Ascending aorta (tissue), 2 donors: ENCODE measurements at places on chromosomes 13 and 19.

- H3K4me1 ChIP-seq, result no peaks in the 10 kb centered on the region
- H3K4me3 ChIP-seq, result no peak overlapping the region
- H3K36me3 ChIP-seq, result no peaks in the 10 kb centered on the region
- H3K27ac ChIP-seq, result no peak overlapping the region
- DNase-seq, result no peak
Observed at GRCh38 chr13:75910591-75910990, 274.5 kb downstream of the LMO7 start.

- DNase-seq, result no peak
- H3K27me3 ChIP-seq, result no peaks in the 10 kb centered on the region
- no peak overlapping the region for H3K27ac ChIP-seq
- H3K4me3 ChIP-seq, result no peak overlapping the region
Observed at GRCh38 chr13:28324181-28324789, 170.6 kb downstream of the FLT1 start.

GRCh38 chr19:1961000-1961883, 20.3 kb downstream of the CSNK1G2 start:
- no peaks in the 10 kb centered on the region for H3K36me3 ChIP-seq
- no peak for DNase-seq
- H3K4me3 ChIP-seq, result no peak overlapping the region
- H3K27ac ChIP-seq, result no peak overlapping the region
- H3K27me3 ChIP-seq, result no peaks in the 10 kb centered on the region

GRCh38 chr19:5492635-5493409, 37.6 kb downstream of the ZNRF4 start:
- H3K4me3 ChIP-seq, result no peak overlapping the region
- H3K27me3 ChIP-seq, result no peaks in the 10 kb centered on the region
- no peak for DNase-seq
- no peaks in the 10 kb centered on the region for H3K4me1 ChIP-seq
- H3K36me3 ChIP-seq, result no peaks in the 10 kb centered on the region
- H3K27ac ChIP-seq, result no peak overlapping the region

- H3K27ac ChIP-seq, result peak overlapping the region; percentile 31
- H3K36me3 ChIP-seq, result no peaks in the 10 kb centered on the region
- no peaks in the 10 kb centered on the region for H3K4me1 ChIP-seq
Observed at GRCh38 chr13:84607261-84608013, 725.2 kb upstream of the SLITRK1 start.

GRCh38 chr19:54160854-54161253, 1.3 kb upstream of the LENG1 start:
- peak overlapping the region; percentile 85 for H3K27ac ChIP-seq
- no peak for DNase-seq
- no peak overlapping the region for H3K4me3 ChIP-seq

- no peak for DNase-seq
- H3K4me3 ChIP-seq, result no peak overlapping the region
- no peaks in the 10 kb centered on the region for H3K27me3 ChIP-seq
- no peaks in the 10 kb centered on the region for H3K4me1 ChIP-seq
- H3K27ac ChIP-seq, result no peak overlapping the region
- no peaks in the 10 kb centered on the region for H3K36me3 ChIP-seq
Observed at GRCh38 chr13:72218966-72219365, 352.0 kb upstream of the DACH1 start.

GRCh38 chr13:38566519-38566918, 120.4 kb upstream of the FREM2 start:
- DNase-seq, result no peak
- H3K4me1 ChIP-seq, result no peaks in the 10 kb centered on the region
- no peak overlapping the region for H3K4me3 ChIP-seq

- H3K4me3 ChIP-seq, result no peak overlapping the region
- H3K4me1 ChIP-seq, result no peaks in the 10 kb centered on the region
- DNase-seq, result no peak
Observed at GRCh38 chr19:7010722-7011593, 10.3 kb downstream of the MBD3L2B start.

GRCh38 chr19:12090807-12091206, 26.3 kb downstream of the ZNF844 start:
- no peaks in the 10 kb centered on the region for H3K27me3 ChIP-seq
- H3K27ac ChIP-seq, result no peak overlapping the region
- DNase-seq, result no peak
- no peak overlapping the region for H3K4me3 ChIP-seq
- no peaks in the 10 kb centered on the region for H3K36me3 ChIP-seq

- H3K27me3 ChIP-seq, result no peaks in the 10 kb centered on the region
- no peaks in the 10 kb centered on the region for H3K36me3 ChIP-seq
Observed at GRCh38 chr13:108444448-108444847, 174.9 kb downstream of the TNFSF13B start.

GRCh38 chr13:49220856-49221589, 885 bp downstream of the MLNR start:
- H3K4me1 ChIP-seq, result no peaks in the 10 kb centered on the region
- no peak for DNase-seq
- H3K27ac ChIP-seq, result no peak overlapping the region
- H3K4me3 ChIP-seq, result peak overlapping the region; percentile 55
- H3K36me3 ChIP-seq, result no peaks in the 10 kb centered on the region

GRCh38 chr19:10379880-10380312, 476 bp downstream of the TYK2 start:
- no peaks in the 10 kb centered on the region for H3K27me3 ChIP-seq
- no peak for DNase-seq
- H3K27ac ChIP-seq, result peak overlapping the region; percentile 73
- no peaks in the 10 kb centered on the region for H3K4me1 ChIP-seq

GRCh38 chr13:113660066-113660465, 2.1 kb upstream of the ATP4B start:
- no peaks in the 10 kb centered on the region for H3K36me3 ChIP-seq
- H3K27ac ChIP-seq, result no peak overlapping the region
- no peak for DNase-seq
- no peaks in the 10 kb centered on the region for H3K27me3 ChIP-seq
- H3K4me1 ChIP-seq, result no peaks in the 10 kb centered on the region

- H3K36me3 ChIP-seq, result peaks cover 5% of the 10 kb centered on the region
- H3K4me1 ChIP-seq, result peaks cover 3% of the 10 kb centered on the region
- H3K4me3 ChIP-seq, result no peak overlapping the region
- H3K27ac ChIP-seq, result no peak overlapping the region
- no peaks in the 10 kb centered on the region for H3K27me3 ChIP-seq
- peak; percentile 51 for DNase-seq
Observed at GRCh38 chr13:112874751-112875300, 94.2 kb upstream of the MCF2L start.

DNA sequence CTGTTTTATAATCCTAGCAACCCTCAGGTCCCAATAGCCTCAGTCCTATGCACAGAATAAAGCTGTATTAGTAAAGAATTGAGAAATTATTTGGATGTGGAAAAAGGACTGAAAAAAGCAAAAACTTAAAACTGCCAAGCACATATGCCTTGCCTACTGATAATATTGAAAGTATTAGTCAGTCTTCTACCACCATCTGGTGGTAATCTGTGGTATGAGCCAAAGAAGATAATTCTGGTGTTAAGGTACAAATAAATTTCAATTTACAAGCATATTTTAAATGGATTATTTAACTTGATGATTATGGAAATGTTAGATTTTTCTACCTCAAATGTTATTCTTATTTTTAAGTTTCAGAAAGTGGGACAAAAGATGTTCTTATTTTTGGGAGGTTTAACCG, 460.3 kb upstream of the KLHL1 start:
- no peak overlapping the region for H3K27ac ChIP-seq
- no peaks in the 10 kb centered on the region for H3K27me3 ChIP-seq
- no peaks in the 10 kb centered on the region for H3K36me3 ChIP-seq
- no peaks in the 10 kb centered on the region for H3K4me1 ChIP-seq

DNA sequence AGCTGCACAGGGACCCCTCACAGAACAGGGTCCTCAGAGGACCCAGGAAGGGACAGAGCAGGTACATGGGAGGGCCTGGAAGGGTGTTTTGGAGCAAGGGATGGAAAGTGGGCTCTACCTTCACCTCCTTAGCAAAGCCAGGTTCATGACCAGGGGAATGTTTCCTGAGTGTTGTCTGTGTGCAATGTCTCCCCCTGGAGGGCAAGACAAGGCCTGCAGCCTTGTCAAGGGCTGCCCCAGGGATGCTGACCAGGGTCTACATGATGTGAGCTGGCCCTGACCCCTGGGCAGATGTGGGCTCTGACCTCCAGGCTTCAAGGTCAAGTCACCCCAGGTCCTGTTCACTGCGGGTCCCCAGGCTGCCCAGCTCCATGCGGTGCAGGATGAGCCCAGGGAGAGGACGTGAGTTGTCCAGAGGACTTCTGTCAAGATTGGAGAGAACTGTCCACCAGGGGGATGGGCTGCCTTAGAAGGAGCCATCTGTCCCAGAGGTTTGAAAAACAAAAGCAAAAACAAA, 1.0 kb upstream of the CEACAM1 start:
- H3K36me3 ChIP-seq, result no peaks in the 10 kb centered on the region
- DNase-seq, result no peak
- H3K27me3 ChIP-seq, result no peaks in the 10 kb centered on the region
- no peak overlapping the region for H3K4me3 ChIP-seq
- H3K4me1 ChIP-seq, result no peaks in the 10 kb centered on the region
- no peak overlapping the region for H3K27ac ChIP-seq

DNA sequence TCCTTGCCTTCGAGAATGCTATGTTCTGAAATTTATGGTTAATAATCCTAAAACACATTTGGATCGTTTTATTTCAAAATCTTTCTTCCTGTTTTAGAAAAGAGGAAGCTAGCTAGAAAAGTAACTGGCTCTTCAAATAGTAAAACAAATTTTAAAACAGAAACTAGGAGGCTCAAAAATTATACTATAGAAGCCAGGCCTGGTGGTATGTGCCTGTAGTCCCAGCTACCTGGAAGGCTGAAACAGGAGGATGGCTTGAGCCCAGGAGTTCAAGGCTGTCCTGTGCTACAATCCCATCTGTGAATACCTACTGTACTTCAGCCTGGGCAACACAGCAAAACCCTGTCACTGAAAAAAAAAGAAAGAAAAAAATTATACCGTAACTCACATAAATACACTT, 57.9 kb downstream of the ELF1 start:
- no peak overlapping the region for H3K27ac ChIP-seq
- H3K27me3 ChIP-seq, result no peaks in the 10 kb centered on the region
- H3K4me3 ChIP-seq, result no peak overlapping the region
- no peaks in the 10 kb centered on the region for H3K4me1 ChIP-seq
